ENCODE measurements at places on chromosomes 13 and 19. TPM values are rescaled to one million over a fixed set of nuclear protein-coding genes. Genes with fewer than 3 reads are reported as not detected.

DNA sequence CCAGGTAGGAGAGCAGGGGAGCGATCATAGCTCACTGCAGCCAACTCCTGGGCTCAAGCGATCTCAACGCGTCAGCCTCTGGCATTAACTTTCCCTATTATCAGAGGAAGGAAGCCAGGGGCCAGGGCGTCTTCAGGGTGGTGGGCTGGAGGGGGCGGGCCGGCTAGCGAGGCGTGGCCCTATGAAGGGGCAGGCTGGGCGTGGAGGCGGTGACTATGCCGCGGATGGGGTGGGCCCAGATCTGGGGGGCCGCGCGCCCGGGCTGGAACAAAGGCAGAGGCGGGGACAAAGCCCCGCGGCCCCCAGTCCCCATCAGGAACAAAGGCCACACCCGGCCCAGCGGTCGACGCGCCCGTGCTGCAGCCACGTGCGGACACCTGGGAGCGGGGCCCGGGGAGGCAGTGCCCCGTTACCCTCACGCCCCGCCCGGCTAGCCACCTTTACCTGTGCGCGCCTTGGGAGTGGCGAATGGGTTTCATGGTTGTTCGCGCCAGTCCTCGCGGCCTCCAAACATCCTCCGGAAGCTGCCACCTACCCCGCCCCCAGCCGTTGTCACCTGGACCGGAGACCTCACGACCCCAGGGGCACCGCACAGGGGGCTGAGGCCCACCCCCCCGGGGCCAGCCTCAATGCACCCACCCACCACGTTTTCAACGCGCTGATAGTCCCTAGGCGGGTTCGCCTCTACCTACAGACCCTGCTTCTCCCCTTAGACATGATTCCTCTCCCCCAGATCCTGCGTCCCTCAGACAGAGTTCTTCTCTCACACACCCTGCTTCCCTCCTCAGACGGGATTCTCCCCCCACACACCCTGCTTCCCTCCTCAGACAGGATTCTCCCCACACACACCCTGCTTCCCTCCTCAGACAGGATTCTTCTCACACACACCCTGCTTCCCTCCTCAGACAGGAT is 5.4 kb upstream of the TRIM28 start:
- no peaks in the 10 kb centered on the region for H3K36me3 ChIP-seq
- H3K4me1 ChIP-seq, result peaks cover 19% of the 10 kb centered on the region
- H3K4me3 ChIP-seq, result peak overlapping the region; percentile 36
- peak overlapping the region; percentile 40 for H3K27ac ChIP-seq
- DNase-seq, result no peak
- peaks cover 19% of the 10 kb centered on the region for H3K27me3 ChIP-seq

DNA sequence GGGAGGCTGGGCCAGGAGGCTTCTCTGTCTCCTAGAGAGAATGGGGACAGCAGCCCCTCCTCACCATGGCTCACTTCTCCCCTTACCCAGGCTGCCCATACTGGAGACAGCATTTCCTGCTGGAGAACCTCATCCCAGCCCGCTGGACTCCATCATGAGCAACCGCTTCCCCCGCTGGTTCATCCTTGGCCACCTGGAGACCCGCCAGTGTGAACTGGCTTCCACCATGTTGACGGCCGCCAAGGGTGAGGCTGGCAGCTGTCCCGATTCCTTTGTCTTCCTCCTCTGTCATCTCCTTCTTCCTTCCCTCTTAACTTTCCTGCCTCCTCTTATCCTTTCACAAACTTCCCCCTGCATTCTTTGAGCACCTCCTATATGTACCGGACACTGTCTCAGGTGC is 28.0 kb downstream of the ZSWIM4 start:
- H3K36me3 ChIP-seq, result no peaks in the 10 kb centered on the region
- no peaks in the 10 kb centered on the region for H3K4me1 ChIP-seq
- DNase-seq, result no peak

The IZUMO2 gene
- not detected for polyA plus RNA-seq

DNA sequence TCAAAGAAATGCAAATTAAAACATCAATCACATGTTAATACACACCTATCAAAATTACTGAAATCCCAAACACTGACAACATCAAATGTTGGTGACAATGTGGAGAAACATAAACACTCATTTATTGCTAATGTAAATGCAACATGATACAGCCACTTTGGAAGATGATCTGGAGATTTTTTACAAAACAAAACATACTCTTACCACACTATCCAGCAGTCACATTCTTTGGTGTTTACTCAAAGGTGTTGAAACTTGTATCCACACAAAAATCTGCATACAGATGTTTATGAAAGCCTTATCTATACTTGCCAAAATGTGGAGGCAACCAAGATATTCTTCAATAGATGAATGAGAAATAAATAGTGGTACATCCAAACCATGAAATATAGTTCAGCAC is 1219.5 kb upstream of the PCDH20 start:
- H3K27ac ChIP-seq, result no peak overlapping the region
- H3K27me3 ChIP-seq, result no peaks in the 10 kb centered on the region
- no peaks in the 10 kb centered on the region for H3K36me3 ChIP-seq
- no peak overlapping the region for H3K4me3 ChIP-seq
- DNase-seq, result no peak

The ZNF888 gene
- 2.6 TPM for polyA plus RNA-seq

Data from spleen (tissue), 13 donors.